ENCODE measurements at places on chromosomes 3 and 15. TPM values are rescaled to one million over a fixed set of nuclear protein-coding genes. Genes with fewer than 3 reads are reported as not detected.

The TRAT1 gene
- not detected for total RNA-seq

DNA sequence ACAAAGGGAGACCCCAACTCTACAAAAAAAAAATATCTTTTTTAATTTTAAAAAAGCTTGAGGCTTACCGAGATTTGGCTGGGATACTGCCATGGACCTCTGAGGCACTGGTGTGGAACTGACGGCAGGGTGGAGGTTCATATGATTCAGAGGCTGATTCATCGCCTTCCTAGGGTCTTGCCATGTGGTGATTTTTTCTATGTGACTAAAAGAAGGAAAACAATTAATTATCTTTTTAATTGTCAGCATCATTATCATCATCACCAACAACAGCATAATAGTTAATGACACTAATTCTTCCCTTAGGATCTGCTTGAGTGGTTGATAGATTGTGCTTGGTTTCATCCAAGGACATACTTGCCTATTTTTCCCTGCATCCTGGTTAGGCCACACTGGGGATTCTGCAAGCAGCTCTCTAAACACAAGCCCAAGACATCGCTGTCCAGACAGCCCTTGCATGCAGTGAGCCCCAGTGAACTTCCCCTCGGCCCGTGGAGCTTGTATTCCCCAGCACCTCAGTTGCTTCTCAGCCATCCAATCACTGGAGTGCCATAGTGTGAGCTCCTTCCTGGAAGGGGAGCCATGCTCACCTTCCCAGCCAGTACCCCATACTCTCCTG, 84.9 kb downstream of the WWTR1 start:
- DNase-seq, result peak; percentile 87

GRCh38 chr3:147851062-147851461, 441.9 kb downstream of the ZIC1 start:
- DNase-seq, result no peak

- DNase-seq, result no peak
Observed at GRCh38 chr3:55069950-55070349, 142.1 kb upstream of the LRTM1 start.

DNA sequence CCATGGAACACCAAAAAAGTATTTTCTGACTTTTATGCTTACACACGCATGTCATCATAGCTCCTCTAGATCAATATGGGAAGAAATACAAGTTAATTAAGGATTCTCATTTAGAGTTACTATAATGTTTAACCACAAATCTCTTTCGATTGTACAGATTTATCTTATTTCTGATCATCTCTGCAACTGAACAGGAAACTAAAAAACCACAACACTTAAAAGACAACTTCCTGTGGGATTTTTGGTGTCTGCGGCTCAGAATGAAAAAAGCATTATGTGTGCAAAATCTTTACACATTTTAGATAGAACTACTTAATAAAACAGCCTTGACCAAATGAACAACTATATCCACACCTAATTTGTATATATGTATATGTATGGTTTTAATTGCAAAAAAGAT, 3.0 kb upstream of the TJP1 start:
- DNase-seq, result no peak

The GRAMD1C gene
- 12.1 TPM for total RNA-seq

DNA sequence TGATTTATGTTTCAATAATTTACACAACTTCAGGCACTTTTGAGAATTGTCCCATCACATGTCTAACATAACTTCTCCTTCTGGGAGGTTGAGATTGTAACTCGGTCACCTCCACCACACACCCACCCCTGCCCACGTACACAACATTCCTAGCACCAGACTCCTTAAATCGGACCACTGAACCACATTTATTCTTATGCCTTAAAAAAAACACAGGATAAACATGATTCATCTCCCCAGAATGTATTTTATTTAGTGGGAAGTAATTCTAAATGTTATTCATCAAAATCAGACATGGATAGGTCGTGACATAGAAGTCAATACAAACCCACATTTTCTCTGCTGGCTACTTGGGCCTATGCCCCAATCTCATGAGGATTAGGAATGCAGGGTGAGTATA, 3.0 kb downstream of the SNTN start:
- peak; percentile 82 for DNase-seq

The CSK gene
- 28.1 TPM for total RNA-seq

- DNase-seq, result no peak
Observed at GRCh38 chr3:117473981-117474538, 764.5 kb downstream of the TUSC7 start.

DNA sequence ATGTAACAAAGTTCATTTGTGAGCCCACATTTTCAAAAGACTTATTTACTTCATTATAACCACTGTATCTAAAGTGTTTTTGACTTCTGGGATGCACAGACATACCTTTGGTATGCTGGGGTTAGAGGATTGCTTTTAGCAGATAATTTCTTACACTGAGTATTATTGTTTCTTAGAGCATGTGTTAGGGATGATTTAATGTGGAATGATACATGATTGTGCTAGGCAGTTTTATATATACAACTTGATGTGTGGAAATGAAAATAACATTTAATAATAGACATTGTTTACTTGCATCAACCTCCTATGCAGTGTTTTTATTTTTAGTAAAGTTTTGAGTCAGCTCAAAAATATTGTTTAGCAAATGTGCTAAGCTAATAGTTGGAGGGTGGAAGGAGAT, 3.4 kb downstream of the KIF23 start:
- DNase-seq, result no peak

GRCh38 chr3:182973047-182973446, 7.3 kb downstream of the DCUN1D1 start:
- DNase-seq, result peak; percentile 33

GRCh38 chr3:62538691-62539356, 165.5 kb upstream of the FEZF2 start:
- DNase-seq, result no peak

The SPINK8 gene
- total RNA-seq, result not detected

The MASP1 gene
- total RNA-seq, result 19.2 TPM

The ZNF619 gene
- total RNA-seq, result 7.1 TPM

The TPRA1 gene
- total RNA-seq, result 25.6 TPM

GRCh38 chr3:113485161-113485609, 29.8 kb downstream of the SPICE1 start:
- DNase-seq, result no peak

GRCh38 chr3:108044699-108045098, 46.1 kb downstream of the CD47 start:
- no peak for DNase-seq

- DNase-seq, result peak; percentile 49
Observed at GRCh38 chr3:173993299-173993698, 595.8 kb downstream of the NLGN1 start.

DNA sequence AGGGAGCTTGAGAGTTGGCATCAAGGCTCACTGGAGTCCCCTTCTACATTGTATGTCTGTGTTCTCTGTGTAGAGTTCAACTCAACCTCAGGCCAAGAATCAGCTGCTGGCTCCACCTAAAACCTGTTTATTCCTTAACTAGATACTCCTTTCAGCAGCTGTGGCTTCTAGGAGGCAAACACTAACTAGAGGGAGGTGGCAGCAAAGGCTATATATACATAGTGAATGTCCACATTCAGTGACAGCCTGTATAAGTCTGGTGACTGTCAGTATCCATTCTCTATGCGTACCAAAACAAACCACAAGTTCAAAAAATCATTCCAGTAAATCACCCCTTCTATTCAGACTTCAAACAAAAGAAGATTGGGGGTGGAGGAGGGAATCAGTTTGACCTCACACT, 184.3 kb downstream of the CDIN1 start:
- no peak for DNase-seq

DNA sequence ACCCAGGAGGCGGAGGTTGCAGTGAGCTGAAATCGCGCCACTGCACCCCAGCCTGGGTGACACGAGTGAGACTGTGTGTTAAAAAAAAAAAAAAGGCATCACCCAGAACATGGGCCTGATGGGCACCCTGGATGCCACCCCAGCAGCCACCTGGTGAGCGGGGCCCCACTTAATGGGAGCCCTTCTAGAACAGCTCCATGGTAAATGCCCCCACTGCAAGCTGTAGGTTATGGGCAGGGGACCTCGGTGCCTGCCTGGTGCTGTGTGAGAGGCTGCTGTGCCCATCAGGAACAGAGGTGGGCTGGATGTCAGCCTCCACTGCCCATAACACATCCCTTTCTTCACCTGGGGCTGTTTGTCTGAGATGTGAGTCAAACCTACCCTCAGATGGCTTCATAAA, 156.2 kb upstream of the MEF2A start:
- DNase-seq, result no peak

The FANCD2 gene
- 26.8 TPM for total RNA-seq

GRCh38 chr15:48309740-48310139, 21.5 kb upstream of the DUT start:
- no peak for DNase-seq

The BFSP2 gene
- not detected for total RNA-seq

The C3orf85 gene
- total RNA-seq, result not detected

DNA sequence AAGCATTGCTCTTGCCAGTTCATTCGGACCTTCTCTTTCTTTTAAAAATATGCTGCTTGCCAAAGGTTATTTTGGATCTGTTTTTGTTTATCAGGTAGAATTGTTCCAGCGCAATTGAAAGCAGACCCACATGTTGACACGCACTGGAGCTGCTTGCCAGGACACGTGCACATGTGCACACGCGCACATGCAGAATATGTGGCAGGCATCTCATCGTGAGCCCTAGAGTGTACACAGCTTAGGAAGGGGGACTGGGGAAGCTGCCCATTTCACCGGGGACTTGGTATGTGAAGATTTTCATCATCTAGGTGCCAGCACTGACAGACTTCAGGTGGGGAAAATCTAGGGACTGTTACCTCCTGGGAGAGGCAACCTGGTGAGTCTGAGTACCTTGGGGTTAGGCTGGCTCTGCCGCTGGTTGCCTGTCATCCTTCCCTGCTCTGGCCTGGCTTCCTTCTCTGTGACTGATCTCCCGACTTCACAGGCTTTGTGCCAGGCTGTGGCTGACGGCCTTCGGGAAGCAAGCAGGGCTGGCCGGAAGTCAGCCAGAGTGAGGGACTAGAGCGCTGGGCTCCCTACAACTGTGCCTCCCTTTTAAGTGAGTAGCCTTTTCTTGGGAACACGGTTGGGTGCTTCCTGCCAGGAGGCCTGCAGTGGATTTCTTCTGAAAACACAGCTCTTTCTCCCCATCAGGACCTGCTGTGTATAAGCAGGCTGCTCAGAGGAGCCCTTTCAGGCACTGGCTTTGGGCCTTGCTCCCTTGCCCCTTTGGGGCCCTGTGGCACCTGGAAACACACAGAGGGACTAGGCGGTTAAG, 129.3 kb downstream of the EEFSEC start:
- peak; percentile 75 for DNase-seq

The CLEC3B gene
- 10.5 TPM for total RNA-seq

DNA sequence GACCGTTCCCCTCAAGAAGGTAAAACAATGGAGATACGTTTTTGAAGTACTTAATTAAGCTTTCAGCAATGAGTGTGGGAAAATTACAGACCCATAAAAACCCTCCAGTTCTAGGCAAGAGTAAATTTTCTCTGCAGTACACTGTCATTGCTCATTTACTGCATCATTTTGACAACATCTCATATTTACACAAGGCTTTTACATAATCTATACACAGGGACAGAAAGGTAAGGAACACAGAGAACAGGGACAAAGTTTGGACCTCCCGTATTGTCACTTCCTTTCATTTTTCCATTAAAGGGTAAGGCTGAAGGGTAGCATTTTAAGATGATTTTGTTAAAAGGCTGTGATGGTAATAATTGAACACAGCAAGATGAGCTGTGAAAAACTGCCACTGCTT, 7.4 kb upstream of the HGD start:
- no peak for DNase-seq

The CFAP100 gene
- total RNA-seq, result not detected

- no peak for DNase-seq
Observed at GRCh38 chr3:168284728-168285127, 189.0 kb upstream of the GOLIM4 start.

The ZDHHC19 gene
- not detected for total RNA-seq

DNA sequence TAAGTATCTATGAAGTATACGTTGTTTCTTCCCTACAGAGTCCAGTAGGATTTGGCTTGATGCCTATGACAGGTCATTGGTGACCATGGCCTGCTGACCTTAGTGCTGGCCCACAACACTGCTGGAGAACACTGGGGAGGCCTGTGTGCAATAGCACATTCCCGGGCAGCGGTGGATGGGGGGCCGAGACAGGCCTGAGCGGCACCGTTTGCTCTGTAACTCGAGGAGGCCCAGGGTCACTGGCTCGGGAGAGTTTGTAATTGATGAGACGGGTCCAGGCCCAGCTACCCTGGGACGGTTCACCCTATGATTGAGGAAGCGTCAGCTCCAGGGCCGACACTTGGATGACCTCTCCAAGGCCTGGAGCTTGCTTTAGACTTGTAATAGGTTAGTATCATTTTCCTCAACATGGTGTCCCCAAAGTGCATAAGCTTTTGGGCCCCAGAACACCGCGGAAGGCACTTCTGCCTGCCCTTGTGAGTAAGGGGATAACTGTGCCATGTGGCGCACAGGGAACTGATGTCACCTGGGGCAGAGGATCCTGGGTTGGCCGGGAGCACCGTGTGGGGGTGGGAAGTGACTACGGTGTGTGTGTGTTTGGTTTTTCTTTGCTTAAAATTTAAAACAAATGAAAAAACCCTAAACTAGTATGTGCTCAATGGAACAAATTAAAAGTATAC, 12.0 kb downstream of the TRPM1 start:
- no peak for DNase-seq

DNA sequence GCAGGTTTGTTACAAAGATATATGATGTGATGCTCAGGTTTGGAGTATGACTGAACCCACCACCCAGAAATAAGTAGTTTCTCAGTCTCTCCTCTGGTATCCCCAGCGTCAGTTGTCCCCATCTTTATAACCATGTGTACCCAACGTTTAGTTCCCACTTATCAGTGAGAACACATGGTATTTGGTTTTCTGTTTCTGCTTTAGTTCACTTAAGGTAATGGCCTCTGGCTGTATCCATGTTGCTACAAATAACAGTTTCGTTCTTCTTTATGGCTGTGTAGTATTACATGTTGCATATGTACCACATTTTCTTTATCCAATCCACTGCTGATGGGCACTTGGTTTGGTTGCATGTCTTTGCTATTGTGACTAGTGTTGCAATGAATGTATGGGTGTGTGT, 132.3 kb downstream of the LMLN start:
- DNase-seq, result no peak

DNA sequence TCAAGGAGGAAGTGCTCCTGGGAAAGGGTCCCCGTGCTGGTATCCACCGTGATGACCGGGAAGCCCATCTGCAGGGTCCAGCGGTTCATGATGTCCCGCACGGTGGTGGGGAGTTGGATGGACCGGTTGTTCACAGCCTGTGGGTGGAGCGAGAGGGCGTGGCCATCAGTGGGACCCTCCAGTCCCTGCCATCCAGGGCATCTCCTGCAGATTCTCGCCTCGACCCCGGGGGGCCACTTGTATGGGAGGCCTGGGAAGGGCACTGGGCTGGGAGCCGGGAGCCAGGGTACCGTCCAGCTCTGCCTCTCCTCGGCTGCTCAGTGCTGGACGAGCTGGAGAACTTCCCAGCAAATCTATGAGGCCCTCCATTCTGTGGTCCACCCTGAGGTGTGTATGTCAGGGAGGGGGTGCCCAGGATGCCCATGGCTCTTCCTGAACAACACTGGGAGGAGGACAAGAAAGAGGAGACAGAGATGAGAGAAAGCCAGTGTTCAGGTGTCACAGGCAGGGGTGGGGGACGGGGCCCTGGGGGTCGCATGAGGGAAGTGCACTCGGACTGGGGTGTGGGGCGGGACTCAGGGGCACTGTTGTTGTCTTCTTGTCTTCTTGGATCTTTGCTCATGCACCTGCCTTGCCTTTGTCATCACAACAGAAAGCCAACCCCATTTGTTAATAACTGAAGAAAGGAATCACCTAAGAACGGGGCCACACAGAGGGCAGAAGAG, 13.0 kb downstream of the ANPEP start:
- DNase-seq, result no peak

The SLC28A2 gene
- total RNA-seq, result not detected

The ANKUB1 gene
- total RNA-seq, result not detected

The LAMB2 gene
- 202 TPM for total RNA-seq
